ENCODE measurements at places on chromosomes 6 and 20.

GRCh38 chr6:113805173-113805790 lies 51.9 kb upstream of the MARCKS start:
- no peak for DNase-seq

DNA sequence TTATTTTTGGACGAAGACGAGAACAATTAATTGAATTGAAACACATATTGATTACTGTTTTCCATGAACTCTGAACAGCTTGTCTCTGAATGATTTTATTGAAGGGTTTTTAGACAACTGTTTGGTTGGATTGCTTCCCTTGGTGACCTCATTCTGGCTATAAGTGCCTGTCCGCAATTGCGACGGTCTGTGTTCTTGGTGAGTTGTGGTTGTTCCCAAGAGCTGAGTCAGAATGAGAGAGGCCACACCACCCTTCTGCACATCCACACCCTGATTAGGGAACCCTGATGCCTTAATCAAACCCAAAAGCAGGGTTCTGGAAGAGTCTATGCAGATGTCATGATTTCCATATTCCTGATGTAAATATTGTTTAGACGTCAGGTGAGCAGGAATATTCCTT lies 747.0 kb downstream of the PTPRT start:
- DNase-seq: no peak

- no peak for DNase-seq
These were observed 53.2 kb downstream of the IRF4 start for GRCh38 chr6:444653-445275.

DNA sequence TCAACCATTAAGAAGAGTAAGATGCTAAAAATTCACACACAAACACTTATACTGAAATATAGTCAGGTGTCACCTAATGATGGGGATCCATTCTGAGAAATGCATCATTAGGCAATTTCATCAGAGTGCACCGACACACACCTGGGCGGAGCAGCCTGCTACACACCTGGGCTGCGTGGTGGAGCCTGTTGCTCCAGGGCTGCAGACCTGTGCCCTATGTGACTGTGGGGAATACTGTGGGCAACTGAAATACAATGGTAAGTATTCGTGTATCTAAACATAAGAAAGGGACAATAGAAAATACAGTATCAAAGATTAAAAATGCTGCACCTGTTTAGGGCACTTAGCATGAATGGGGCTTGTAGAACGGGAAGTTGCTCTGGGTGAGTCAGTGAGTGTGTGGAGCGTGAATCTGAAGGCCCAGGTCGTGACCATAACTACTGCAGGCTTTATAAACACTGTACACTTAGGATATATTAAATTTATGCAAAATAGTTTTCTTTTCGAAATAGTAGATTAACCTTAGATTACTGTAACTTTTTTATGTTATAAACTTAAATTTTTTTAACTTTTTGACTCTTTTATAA lies 124.4 kb upstream of the AFDN start:
- no peak for DNase-seq

DNA sequence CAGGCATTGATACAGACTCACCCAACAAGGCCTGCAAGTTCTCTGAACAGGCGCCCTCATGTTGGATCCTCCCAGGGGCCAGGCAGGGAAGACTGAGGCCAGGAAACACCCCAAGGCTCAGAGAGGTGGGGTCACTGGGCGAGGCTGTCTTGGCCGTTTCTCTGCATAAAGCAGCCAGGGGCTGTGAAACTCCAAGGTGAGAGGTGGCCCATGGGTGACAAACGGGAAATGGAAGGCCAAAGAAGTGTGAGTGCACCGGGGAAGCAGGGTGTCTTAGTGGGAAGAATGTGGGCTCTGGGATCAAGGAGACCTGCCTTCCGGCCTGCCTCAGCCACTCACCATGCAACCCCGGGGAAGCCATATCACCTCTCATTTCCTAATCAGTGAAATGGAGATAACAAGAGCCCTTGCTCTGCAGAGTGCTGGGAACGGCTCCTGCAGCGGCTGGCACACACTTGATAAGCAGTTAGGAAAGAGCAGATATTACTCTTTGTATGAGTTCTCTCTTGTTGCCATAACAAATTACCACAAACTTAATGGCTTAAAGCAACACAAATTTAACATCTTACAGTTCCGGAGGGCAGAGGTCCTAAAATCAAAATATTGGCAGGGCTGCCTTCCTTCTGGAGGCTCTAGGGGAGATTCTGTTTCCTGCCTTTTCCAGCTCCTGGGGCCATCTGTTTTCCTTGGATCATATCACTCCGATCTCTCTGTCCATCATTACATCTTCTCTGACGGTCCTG lies 168.6 kb downstream of the NFATC2 start:
- DNase-seq: no peak

GRCh38 chr6:13406781-13407180 lies 78.4 kb upstream of the TBC1D7 start:
- DNase-seq: no peak

GRCh38 chr6:125656287-125656870 lies 93.1 kb upstream of the HEY2 start:
- no peak for DNase-seq

- no peak for DNase-seq
These were observed 41.1 kb downstream of the PPP1R3G start for GRCh38 chr6:5126214-5126613.

DNA sequence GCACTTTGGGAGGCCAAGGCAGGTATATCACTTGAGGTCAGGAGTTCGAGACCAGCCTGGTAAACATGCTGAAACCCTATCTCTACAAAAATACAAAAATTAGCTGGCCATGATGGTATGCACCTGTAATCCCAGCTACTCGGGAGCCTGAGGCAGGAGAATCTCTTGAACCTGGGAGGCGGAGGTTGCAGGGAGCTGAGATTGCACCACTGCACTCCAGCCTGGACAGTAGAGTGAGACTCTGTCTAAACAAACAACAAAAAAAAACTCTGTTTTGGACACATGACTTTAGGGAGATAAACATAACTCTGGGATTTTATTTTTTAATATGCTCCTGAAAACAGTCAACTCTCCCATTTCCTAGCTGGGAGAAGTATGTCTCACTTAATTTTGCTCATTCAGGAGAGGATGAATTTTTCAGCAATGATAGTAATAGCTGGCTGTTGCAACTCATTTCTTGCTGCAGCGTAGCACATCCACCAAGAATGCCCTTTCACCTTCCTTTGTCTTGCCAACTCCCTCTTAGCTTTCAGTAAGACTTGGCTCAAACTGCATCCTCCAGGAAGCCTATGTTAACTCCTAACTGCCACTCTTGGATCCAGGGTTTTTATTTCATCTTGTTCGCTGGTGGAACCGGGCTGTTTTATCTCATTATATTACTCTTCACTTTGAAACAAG lies 24.3 kb downstream of the TOP1 start:
- no peak for DNase-seq

DNA sequence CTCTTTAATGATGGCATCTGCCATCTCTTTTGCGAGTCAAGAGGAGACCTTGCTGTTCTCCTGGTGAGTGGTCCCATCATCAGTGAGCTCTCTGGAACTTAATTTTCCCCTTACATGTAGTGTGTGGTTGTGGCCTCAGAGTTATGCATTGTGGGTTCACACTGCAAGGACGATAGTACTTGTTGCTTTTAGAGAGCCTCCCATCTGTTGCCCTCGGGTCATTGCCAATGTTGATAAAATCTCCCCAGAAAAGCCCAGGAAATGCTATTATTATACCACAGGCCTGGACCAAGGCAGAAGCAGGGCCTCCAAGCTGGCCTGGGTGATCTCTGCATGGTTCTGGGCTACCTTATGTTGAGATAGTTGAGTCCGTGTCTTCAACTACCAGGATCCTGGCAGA lies 241.6 kb downstream of the BMP7 start:
- DNase-seq: no peak

DNA sequence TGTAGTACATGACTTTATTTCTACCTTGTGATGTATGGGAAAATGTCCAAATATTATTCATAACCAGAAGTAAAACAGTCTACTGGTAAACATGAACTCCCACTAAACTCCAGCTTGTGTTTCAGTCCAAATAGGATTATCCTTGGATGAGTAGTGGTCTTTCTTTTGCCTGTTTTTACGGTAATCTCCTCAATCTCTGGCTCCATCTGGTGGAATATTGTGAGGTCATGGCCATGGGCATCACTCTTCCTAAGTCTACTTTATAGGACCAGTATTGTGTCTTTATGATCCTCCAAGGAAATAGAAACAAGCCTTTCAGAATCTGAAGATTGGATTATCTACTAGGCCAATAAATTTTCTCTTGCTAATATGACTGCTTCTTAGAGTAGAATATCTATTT lies 505.0 kb downstream of the BMP2 start:
- DNase-seq: no peak

DNA sequence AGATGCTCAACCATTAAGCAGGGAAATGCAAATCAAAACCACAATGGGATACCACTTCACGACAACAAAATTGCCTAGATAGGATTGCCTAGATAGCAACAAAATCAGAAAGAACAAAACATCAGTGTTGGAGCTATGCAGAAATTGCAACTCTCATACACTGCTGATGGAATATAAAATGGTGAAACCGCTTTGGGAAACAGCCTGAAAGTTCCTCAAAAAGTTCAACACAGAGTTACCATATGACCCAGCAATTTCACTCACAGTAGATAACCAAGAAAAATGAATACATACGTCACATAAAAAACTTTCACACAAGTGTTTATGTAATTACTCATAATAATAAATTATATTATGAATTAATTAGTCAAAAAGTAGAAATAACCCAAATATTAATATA lies 78.3 kb downstream of the MAFB start:
- no peak for DNase-seq

- no peak for DNase-seq
These were observed 95.0 kb downstream of the ERMARD start for GRCh38 chr6:169846286-169847056.

- no peak for DNase-seq
These were observed 100.3 kb upstream of the SIRPG start for GRCh38 chr20:1757606-1758512.

DNA sequence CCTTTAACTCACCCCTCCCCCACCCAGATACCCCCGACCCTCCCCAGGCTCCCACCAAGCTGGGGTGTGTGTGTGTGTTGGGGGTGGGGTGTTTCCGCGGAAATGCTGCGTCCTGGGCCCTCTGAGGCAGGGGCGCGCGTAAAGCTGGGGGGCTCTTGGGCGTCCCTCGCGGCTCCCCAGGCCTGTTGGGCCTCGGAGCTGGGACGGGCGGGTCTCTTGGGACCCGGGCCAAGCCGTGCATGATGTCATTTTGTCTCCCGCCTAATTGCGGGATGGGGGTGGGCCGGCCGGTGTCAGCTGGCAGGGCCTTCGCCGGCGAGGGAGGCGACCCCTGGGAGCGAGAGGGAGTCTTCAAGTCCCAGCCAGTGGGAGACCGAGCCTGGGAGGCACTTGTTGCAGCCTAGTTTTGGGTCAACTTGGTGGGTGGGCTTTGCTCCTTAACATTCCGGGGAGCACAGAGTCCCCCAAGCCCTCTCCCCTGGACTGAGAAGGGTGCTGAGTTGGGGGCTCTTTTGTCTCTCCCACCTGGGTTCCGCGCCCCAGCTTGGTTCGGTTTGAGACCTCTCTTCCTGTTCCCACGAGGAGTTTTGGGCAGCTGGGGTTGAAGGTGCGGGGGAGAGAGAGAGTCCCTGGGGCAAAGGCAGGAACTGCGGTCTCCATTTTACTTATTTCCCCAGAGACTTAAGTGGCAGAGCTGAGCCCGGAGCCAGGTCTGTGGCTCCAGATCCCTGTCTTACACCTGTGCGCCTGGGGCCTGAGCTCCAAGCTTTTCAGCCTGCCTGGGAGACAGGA lies 623 bp downstream of the MYBL2 start:
- peak; percentile 5 for DNase-seq

DNA sequence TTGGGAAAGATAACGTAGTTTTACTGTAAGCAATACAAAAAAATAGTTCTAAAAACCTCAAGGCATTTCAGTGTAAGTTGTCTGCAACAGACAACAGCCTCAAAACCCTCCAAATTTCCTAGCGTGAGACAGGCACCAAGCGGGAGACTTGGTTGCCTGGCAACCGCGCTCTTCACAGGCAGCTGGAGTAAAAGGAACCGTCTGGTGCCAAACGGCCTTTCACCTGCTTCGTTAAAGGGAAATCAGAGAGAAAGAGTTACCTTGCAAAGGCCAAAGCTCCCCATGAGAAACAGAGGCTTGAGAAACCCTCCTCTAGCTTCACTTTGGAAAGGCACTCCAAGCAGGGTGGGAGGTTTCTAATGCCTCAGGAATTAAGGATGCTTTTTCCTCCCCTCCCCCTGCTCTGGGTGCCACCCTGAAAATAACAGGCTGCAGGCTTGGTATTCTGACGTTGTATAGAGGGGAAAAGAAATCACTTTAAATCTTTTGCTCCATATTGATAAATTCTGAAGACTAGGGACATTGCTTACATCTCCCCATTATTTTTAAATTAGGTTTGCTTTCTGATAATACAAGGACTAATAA lies 129.7 kb upstream of the UFL1 start:
- DNase-seq: peak; percentile 57

GRCh38 chr20:18287546-18287914 lies 797 bp upstream of the ZNF133 start:
- no peak for DNase-seq

DNA sequence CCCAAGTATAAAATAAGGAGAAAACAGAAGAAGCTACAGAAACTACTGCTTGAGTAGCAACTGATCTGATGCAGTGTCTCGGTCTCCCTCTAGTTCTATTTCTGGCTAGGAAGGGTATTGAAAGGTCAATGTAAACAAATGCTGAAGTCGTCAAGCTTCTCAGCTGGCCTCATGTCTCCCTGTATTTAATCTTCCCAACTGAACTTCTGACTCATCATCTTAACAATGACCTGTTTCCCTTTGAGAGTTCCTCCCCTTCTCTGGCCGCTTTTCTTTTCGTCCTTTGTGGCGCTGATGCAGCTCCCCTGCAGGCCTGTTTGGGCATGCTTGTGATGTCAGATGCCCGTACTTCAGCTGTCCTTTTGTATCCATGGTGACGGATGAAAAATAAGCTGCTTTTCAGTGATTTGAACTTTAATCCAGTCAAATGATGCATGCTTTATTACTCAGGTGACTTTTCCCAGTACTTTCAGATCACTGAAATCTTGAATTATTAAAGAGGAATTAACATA lies 7.8 kb upstream of the LCA5 start:
- peak; percentile 90 for DNase-seq

GRCh38 chr6:12051861-12052368 lies 39.8 kb downstream of the HIVEP1 start:
- DNase-seq: no peak

- DNase-seq: no peak
These were observed 300.8 kb downstream of the PAX1 start for GRCh38 chr20:22006306-22006705.

DNA sequence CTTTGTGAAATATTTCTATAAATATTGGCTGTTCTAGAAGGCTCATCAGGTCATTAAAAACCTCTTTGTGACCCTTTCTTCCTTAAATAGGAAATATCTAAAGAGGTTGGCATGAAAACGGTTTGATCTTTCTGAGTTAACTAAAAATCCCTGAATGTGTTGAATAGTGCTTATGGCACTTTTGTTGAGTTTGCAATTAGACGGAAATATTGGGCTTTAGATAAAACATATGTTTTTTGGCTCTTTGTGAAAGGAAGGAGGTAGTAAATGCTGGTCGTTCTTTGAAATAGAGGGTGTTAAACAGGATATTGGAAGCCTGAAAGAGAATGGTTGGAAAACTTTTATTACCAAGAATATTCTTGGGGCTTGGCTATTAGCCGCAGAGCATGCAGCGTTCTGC lies 163.0 kb downstream of the ARID1B start:
- no peak for DNase-seq
